ENCODE measurements at places on chromosomes 6 and 20. TPM values are rescaled to one million over a fixed set of nuclear protein-coding genes. Genes with fewer than 3 reads are reported as not detected.

The C2 gene
- total RNA-seq: 2.6 TPM

GRCh38 chr6:110048221-110048875 lies 70.2 kb downstream of the GPR6 start:
- DNase-seq: no peak

- peak; percentile 56 for DNase-seq
These were observed 1.2 kb downstream of the GFRA4 start for GRCh38 chr20:3661814-3662665.

The SLC4A11 gene
- 9.9 TPM for total RNA-seq

The PTK6 gene
- total RNA-seq: 70.0 TPM

DNA sequence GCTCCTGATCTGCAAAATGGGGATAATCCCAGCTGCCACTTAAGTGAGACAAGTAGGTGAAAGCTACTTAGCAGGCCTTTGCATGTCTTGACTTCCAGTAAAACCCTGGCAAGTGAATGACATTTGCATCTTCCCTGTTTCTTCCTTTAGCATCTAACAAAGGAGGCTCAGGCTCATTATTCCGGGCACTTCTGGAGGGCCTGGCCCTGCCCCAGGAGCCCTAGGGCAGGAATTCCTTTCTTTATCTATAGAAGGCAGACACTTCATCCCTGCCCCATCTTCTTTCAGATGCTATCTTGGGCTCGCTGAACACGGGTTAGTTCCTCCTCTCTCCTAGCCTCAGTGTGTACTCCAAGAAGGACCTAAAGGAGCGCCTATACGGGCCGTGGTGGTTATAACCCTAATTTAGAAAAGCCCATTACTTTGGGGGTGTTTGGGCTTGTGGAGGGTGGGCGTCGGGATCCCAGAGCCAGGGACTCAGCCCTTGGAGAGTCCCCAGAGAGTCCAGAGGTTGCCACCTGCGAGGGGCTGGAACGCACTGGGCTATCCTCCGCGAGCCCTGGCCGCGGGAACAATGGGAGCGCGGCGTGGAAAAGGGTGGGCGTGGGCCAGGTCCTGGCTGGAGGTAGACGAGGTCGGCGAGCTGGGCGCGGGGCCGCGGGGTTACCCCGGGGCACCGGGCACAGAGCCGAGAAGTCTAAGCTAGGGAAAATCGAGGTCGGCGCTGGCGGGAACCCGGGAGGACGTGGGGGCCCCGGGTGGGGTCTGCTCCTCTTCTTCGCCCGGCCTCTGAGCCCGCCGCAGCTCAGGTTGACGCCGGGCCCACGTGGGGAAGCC lies 62.8 kb upstream of the EPB41L1 start:
- DNase-seq: no peak

DNA sequence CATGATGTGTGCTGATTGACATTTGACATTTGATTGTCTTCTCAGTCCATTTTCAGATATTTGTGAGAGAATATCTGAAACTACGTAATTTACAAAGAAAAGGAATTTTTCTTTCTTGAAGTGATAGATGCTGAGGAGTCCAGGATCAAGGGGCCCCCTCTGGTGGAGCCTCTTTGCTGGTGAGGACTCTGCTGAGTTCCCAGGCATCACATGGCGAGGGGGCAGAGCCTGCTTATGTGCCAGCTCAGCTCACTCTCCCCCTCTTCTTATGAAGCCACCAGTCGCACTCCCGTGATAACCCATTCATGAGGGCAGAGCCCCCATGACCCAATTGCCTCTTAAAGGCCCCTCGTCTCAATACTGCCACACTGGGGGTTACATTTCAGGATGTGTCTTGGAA lies 91.3 kb downstream of the RPP40 start:
- DNase-seq: no peak

GRCh38 chr20:35699957-35700624 lies 886 bp downstream of the ROMO1 start:
- DNase-seq: no peak

The HCK gene
- 7.6 TPM for total RNA-seq

The DLL1 gene
- total RNA-seq: 47.5 TPM

DNA sequence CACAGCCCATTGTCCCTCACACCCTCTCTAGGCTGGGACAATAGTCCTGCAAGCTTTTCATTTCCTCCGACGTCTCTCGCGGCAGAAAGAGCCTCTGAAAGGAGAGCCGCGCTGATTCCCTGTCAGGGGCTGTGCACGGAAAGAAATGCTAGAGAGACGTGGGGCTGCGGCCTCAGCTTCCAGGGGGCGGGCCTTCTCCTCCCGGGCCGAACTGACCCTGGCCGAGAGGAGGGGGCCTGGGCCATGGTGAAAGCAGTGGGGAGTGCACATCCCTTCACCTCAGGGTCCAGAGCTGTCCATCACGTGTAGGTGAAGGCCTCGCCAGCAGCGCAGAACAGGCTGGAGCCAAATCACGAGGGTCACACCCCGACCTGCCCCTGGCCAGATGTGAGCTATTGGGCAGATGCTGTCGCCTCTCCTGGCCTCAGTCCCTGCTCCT lies 220.4 kb downstream of the TAF4 start:
- no peak for DNase-seq

DNA sequence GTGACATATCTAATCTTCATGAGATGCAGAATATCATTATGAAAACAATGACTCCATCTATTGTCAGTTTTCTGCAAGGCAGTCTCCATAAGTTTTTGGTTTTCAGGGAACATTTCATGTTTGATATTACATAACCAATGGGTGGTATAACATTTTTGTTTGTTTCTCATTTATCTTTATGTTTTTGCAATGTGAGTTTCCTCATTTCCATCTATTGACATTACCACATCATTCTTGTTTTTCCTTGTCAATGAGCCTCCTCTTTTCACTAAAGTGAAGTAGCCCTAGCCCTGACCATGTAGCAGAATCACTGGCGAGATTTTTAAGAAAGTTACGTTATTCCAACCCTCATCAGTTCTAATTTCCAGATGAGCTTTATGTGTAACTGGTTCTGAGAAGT lies 4.4 kb downstream of the EFHC1 start:
- no peak for DNase-seq

The CST4 gene
- total RNA-seq: not detected

DNA sequence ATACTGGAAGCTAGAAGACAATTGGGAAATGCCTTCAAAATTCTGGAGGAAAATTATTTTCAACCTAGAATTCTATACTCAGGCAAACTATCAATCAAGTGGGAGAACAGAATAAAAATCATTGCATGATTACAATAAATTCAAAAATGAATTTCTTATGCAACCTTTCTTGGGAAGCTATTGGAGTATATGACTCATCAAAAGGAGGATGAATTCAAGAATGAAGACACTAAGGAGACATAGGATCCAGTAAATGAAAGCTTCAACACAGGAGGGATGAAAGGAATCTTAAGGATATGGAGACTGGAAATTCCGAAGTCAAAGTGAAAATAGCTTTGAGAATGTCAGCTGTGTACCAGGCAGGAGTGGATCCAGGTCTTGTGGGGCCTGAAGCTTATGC lies 12.6 kb upstream of the UBR2 start:
- DNase-seq: no peak

DNA sequence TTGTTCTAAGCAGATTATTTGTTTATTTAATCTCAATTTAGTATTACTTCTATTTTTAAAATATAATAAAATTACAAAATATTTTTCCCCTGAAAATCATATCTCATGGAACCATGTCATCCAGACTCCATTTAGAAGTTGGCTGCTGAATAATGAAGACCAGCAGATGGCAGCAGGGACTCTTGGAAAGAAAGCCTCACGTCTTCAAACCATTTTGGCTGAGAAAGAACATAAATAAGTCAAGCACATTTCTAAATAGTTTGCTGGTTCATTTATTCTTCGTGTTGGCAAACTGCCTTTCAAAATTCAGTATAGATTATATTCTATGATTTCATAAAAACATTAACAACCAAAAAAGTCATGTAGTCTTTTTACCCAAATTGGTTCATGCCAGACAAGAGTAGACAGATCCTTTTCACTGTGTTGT lies 71.7 kb downstream of the RCAN2 start:
- no peak for DNase-seq

The CNR1 gene
- total RNA-seq: 12.2 TPM

The GPX5 gene
- total RNA-seq: not detected

GRCh38 chr20:10263385-10264165 lies 44.9 kb downstream of the SNAP25 start:
- no peak for DNase-seq

The DEFB132 gene
- total RNA-seq: not detected

The PPP1R14C gene
- 73.7 TPM for total RNA-seq

The TUBE1 gene
- total RNA-seq: 82.2 TPM

- DNase-seq: no peak
These were observed 12.5 kb upstream of the TMEM30A start for GRCh38 chr6:75296811-75297779.

The FAM217B gene
- 12.9 TPM for total RNA-seq

The HRH3 gene
- total RNA-seq: not detected

The GPR6 gene
- total RNA-seq: not detected

The FOXF2 gene
- total RNA-seq: 0.25 TPM

The TMEM74B gene
- 3.9 TPM for total RNA-seq

The ECI2 gene
- total RNA-seq: 43.0 TPM

The TRERF1 gene
- total RNA-seq: 14.7 TPM

The HLA-DOB gene
- total RNA-seq: 3.2 TPM

The CLVS2 gene
- total RNA-seq: 0.44 TPM

The CABLES2 gene
- total RNA-seq: 7.2 TPM

The LAMP5 gene
- not detected for total RNA-seq
